Ammon's horn (tissue), 1 donor: ENCODE measurements at places on chromosomes 2 and 18.

DNA sequence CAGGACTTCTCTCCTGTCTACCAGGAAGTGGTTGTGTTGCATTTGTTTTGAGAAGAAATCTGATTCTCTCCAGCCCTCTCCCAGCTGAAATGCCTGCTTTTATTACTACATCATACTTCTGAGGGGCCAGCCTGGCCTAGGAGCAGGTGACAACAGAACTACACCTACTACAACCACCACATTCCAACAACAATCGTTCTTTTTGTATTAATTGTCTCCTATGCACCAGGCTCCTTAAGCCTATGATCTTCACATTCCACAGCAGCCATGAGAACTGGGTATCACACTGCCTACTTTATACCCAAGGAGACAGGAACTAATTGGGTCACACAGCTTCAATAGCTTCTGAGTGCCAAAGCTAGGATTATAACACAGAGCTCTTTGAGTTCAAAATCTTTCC is 167.7 kb downstream of the TDRD15 start:
- no peak for DNase-seq

DNA sequence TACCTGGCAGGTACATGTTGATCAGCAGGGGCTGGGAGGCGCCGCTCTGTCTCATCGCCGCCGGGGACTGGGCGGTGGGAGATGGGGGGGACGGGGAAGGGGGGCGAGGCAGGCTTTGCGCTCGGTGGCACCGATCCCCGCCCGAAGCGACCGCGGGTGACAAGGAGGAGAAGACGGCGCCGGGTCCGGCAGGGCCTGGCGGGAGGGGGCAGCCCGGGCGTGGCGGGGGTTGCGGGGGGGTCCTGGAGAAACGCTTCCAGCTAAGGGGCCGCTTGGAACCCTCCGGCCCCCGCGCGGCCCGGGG is at the start of gene FEV:
FEV (minus strand) TSS at position 164 of the 304 bp plus-strand sequence; CDS start at position 55, 109 bp downstream.
- no peak for DNase-seq

- peak; percentile 55 for DNase-seq
Measured at GRCh38 chr2:241703032-241703604, 1.3 kb downstream of the ING5 start.

DNA sequence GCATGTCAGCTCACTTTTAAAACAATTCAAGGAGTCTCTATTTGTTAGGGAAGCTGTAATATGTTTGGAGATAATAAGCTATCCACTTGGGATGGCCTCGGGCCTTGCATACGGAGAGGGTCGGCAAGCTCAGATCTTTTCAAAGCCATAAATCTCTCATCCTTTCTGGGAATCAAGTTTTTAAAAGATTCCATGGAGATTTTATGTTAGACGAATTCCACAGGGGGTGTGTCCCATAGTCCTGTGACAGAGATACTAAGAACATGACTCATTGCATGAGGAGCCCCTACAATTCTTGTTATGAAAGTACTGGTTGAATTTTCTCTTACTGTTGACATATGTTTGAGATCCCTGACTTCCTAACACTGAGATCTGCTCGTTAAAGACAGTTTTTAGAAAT is 108.7 kb downstream of the FEZ2 start:
- no peak for DNase-seq

DNA sequence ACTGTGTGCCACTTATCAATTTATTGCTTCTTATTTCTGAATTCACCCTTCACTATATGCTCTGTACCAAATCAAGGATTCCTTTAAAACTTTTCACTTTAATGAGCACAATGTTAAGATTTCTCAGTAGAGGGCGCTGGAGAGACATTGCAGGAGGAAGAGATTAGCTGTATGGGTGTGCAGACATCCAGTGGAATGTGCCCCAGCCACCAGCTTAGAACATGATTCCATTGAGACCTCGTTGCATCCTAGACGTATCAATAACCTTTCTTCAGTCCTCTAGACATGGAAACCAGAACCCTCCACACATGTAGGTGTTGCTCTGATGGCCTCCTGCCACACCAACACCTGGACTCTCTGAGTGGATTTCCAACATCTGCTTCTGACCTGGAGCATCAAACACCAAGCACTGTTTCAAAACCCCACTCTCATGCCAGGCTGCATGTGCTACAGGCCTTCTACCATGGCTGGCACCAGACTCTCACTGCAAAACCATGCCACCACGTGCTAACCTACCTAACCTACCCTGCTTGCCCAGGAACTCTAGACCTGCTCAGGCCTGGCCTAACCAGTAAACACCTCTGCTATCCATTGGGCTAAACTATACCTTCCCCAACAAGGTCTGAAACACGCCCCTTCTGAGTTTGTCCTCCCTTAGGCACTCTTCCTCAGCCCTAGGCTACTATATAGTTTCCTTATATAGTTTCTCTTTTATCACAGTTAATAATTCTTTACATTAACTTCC is 633.2 kb upstream of the PKDCC start:
- DNase-seq, result no peak
